Thoracic aorta (tissue), 2 donors: ENCODE measurements at places on chromosomes 4 and X. TPM values are rescaled to one million over a fixed set of nuclear protein-coding genes. Genes with fewer than 3 reads are reported as not detected.

The CSAG1 gene
- not detected for total RNA-seq

The GABRE gene
- 286 TPM for total RNA-seq

The MAGEA12 gene
- total RNA-seq = not detected

The CLGN gene
- 0.21 TPM for total RNA-seq

The GPR173 gene
- 2.3 TPM for total RNA-seq

The SLITRK2 gene
- total RNA-seq = 0.42 TPM

- no peaks in the 10 kb centered on the region for H3K4me1 ChIP-seq
- H3K27me3 ChIP-seq = no peaks in the 10 kb centered on the region
- no peaks in the 10 kb centered on the region for H3K36me3 ChIP-seq
- no peak for DNase-seq
- no peak overlapping the region for H3K27ac ChIP-seq
These were observed 87.9 kb downstream of the YIPF7 start for GRCh38 chr4:44563496-44563895.

DNA sequence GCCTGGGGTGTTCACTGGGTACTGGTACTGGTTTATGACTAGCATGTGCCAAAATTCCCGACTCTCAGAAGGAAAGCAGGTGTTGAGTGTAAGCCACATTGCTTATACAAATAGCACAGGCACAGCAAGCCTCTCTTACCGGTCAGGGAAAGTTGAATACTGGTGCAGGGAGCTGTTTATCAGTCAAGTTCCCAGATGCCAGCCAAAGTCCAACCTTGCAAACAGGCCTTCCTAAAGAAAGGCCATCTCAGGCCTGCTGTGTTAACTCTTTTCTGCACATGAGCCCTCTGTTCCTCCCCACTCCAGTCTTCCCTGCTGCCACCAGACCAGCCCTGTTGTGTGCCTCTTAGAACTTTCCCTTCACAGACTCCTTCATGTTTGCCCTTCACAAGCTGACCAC, 34.2 kb downstream of the PKD2 start:
- no peak for DNase-seq
- H3K4me1 ChIP-seq = peaks cover 13% of the 10 kb centered on the region
- H3K27me3 ChIP-seq = no peaks in the 10 kb centered on the region
- peak overlapping the region; percentile 24 for H3K27ac ChIP-seq
- H3K36me3 ChIP-seq = peaks cover 87% of the 10 kb centered on the region

DNA sequence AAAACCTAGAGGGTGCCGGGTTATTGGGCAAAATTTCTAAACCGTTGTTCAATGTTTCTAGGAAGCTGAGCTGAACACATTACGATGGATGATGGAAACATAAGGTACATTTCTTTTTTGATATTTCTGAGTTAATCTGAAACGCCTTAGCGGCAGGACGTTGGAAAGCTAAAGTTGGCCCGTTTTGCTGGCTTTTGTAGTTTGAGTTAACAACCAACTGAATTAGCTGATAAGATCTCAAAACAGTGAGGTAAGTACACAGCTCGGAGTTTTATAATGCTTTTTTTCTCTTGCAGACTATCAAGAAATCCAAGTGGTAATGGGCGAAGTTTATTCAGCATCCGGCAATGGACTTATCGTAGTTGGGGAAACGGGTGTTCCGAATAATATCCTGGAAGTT, 73.5 kb downstream of the PRSS12 start:
- H3K27ac ChIP-seq = peak overlapping the region; percentile 90
- peak overlapping the region; percentile 85 for H3K4me3 ChIP-seq
- no peaks in the 10 kb centered on the region for H3K27me3 ChIP-seq

GRCh38 chr4:5524446-5525299, 183.7 kb downstream of the EVC2 start:
- DNase-seq = no peak
- no peaks in the 10 kb centered on the region for H3K36me3 ChIP-seq
- no peaks in the 10 kb centered on the region for H3K4me1 ChIP-seq
- H3K27ac ChIP-seq = no peak overlapping the region
- H3K27me3 ChIP-seq = no peaks in the 10 kb centered on the region

DNA sequence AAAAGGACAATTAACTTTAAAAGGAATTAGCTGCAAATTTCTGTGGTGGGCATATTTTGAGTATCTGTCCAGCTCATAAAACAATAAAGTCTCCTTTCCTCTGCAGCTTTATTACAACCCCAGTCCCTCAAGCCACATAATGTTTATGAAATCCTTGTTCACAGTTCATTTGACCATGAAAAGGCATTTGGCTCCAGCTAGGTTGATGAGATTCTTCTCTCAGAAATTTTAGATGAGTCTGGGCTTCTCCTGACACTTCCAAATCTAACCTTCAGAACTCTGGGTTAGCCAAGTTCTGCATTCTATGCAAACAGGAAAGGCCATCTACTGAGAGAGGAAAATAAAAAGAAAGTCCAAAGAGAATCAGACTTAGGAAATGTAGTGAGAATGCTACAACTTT, 156.8 kb downstream of the GRXCR1 start:
- H3K4me3 ChIP-seq = no peak overlapping the region
- H3K27me3 ChIP-seq = no peaks in the 10 kb centered on the region
- no peak overlapping the region for H3K27ac ChIP-seq
- H3K4me1 ChIP-seq = peaks cover 18% of the 10 kb centered on the region
- DNase-seq = no peak

DNA sequence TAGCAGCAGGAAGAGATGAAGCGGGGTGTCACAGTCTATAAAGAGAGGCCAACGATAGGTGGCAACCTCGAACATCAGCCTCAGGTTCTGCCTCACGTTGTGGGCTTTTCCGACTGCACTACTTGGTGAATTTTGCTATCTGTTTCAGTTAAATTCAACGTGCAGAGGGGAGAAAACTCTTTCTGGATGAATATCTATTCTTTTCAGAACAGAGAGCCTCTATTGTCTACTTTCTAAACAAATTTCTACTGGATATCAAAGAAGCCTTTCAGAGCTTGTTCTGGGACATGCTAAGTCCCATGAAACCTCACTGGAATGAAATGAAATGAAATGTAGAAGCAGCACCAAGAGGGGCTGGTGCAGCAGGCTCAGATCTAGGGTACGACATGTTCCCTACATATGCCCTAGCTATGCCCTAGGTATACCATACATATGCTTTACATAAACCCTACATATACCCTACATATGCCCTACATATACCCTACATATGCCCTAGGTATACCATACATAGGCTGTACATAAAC, 116.5 kb upstream of the TRIM2 start:
- DNase-seq = no peak
- H3K36me3 ChIP-seq = no peaks in the 10 kb centered on the region
- no peak overlapping the region for H3K27ac ChIP-seq
- no peak overlapping the region for H3K4me3 ChIP-seq
- H3K27me3 ChIP-seq = no peaks in the 10 kb centered on the region

DNA sequence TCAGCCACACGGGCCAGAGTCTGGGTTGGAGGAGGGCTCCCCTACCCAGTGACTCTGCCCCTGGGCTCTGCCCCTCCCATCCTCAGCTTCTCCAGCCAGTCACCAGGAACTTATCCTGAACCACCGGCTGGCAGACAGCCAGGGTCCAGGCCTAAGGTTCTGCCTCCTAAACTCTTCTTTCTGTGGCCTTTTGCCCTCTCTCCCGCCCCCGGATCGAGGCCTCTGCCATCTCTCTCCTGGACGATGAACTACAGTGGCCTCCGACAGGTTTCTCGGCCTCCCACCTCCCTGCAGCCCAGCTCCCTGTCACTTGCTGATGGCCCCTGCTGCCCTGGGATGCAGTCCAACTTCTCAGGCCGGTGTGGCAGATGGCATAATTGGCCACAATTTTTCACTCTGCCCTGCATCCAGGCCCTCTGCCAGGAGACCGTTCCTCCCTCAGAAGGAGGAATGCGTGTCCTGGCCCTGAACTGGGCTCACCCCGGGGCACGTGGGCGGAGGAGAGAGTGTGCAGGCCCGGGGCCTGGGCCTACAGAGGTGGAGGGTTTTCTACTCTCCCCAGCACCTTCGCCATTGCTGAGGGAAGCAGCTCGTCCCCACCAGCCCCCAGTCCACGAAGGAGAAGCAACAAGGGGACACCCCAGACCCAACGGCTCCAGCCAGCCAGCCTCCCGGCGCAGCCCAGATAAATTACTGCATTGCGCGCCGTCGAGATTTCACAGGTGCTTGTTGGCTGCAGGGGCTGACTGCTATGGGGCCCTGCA, 81.9 kb upstream of the LRPAP1 start:
- no peaks in the 10 kb centered on the region for H3K27me3 ChIP-seq
- no peaks in the 10 kb centered on the region for H3K4me1 ChIP-seq
- H3K36me3 ChIP-seq = no peaks in the 10 kb centered on the region

GRCh38 chr4:98468709-98469108, 189.7 kb downstream of the TSPAN5 start:
- H3K4me3 ChIP-seq = no peak overlapping the region
- no peaks in the 10 kb centered on the region for H3K36me3 ChIP-seq
- H3K27me3 ChIP-seq = no peaks in the 10 kb centered on the region
- peak overlapping the region; percentile 23 for H3K27ac ChIP-seq
- H3K4me1 ChIP-seq = peaks cover 10% of the 10 kb centered on the region

GRCh38 chr4:52825460-52826090, 36.5 kb upstream of the RASL11B start:
- no peaks in the 10 kb centered on the region for H3K27me3 ChIP-seq
- H3K4me3 ChIP-seq = no peak overlapping the region
- no peak overlapping the region for H3K27ac ChIP-seq
- H3K36me3 ChIP-seq = no peaks in the 10 kb centered on the region

- no peak overlapping the region for H3K4me3 ChIP-seq
- H3K36me3 ChIP-seq = no peaks in the 10 kb centered on the region
- H3K27ac ChIP-seq = no peak overlapping the region
- H3K27me3 ChIP-seq = no peaks in the 10 kb centered on the region
- DNase-seq = no peak
These were observed 47.5 kb upstream of the NKX1-1 start for GRCh38 chr4:1453731-1454130.

- no peaks in the 10 kb centered on the region for H3K36me3 ChIP-seq
- H3K27me3 ChIP-seq = no peaks in the 10 kb centered on the region
- H3K4me3 ChIP-seq = no peak overlapping the region
These were observed 112.5 kb upstream of the GPC4 start for GRCh38 chrX:133527825-133528224.

DNA sequence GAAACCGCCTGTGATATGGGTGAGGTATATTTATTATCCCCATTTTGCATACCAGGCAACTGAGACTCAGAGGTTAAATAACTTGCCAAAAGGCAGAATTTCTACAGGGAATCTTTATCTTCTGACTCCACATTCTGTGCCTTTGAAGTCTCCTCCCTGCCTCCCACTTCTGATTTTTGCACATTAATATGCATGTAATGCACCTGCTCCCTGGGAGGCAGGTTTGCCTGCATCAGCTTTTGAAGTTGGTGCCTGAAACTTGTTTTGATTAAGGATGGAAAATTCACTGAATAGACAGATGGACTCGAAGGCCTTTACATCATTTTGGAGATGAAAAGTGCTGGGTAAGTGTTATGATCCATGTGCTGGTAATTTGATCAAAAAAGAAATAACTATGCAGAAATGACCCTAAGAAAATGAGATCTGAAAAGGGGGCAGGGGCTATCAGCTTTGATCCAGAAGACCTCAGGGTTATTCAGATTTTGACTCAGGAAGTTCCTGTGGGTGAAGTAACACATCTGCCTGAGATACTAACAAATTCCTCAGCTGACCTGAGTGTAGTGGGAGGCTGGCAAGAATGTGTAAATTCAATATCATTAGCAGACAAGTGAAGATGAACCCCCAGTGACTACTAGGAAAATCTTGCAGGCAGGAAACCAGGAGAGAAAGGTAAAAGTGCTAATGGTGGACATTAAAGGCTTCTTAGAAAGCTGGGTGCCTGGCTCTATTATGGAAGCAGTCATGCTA, 167.5 kb upstream of the BOD1L1 start:
- no peak overlapping the region for H3K27ac ChIP-seq
- H3K27me3 ChIP-seq = no peaks in the 10 kb centered on the region
- no peak overlapping the region for H3K4me3 ChIP-seq
- no peak for DNase-seq
- H3K4me1 ChIP-seq = no peaks in the 10 kb centered on the region

DNA sequence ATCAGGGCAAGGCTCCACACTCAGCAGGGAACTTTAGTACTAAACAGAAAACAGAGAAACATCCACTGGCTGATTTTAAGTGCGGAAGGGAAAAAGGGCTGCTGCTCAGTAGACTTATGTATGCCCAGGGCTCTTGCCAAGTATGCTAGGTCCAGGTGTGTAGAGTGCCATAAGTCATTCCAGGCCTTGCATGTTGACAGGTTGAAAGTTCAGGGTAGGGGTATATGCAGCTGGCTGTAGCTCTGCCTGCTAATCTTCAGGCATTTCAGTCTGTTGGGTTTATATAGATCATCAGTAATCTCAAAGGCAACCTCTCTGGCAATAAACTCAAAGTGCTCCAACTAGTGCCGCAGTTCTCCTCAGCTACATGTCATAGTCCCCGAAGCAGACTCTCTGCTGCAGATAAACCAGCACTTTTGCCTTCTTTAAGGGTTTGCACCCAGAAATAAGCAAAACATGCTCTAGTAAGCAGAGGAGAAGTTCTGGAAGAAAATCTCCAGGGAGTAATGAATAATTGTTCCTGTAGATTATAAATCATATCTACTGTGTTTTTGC, 134.9 kb upstream of the GRIA3 start:
- DNase-seq = no peak
- no peaks in the 10 kb centered on the region for H3K4me1 ChIP-seq
- H3K27me3 ChIP-seq = no peaks in the 10 kb centered on the region
- H3K36me3 ChIP-seq = no peaks in the 10 kb centered on the region
- H3K4me3 ChIP-seq = no peak overlapping the region
- no peak overlapping the region for H3K27ac ChIP-seq
